MG63 (cell line): ENCODE measurements at places on chromosomes 4 and X. TPM values are rescaled to one million over a fixed set of nuclear protein-coding genes. Genes with fewer than 3 reads are reported as not detected.

DNA sequence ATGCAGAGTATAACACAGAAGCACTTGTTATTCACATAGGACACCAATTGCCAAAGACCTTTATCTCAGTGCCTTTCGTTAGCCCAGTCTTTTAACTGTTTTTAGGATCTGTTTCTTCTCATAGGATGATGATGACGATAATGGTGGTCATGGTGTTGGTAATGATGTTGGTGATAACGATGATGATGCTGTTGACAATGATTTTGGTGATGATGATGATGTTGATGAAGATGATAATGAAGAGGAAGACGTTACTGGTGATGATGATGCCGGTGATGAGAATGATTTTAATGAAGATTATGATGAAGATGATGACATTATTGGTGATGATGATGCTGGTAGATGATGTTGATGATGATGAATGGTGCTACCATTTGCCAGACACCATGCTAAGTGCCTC lies 29.8 kb downstream of the LDB2 start:
- DNase-seq, result no peak

- DNase-seq, result no peak
Measured at GRCh38 chr4:8345053-8345945, 75.7 kb downstream of the HTRA3 start.

DNA sequence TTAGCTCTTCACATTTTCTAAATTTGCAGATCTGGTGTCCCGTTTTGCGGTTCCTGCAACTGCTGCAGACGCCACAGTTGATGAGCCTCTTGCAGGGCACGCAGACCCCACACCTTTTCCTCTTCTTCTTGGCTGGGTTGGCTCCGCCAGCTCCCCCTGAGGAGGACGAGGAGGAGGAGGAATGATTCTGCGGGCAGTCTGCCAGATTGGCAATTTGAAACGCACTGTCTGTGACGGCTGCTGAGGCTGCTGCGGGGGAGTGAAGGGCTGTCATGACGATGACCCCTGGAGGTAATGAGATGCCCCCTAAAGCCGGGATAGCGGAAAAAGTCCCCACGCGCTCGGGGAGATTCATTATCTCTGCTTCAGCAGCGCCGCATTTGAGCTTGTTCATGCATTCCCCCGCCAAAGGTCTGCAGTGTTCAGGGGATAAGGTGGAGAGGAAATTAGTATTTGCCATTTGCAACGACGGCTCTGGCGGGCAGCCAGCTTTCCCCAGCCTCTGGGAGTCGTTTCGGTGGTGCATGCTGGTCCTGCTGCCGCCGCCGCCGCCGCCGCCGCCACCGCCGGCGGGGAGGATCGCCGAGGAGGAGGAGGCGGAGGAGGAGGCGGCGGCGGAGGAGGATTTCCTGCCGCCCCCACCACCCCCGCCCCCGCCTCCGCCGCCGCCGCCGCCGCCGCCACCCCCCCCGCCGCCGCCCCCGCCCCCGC lies 3.8 kb downstream of the CXXC4 start:
- DNase-seq, result peak; percentile 9

DNA sequence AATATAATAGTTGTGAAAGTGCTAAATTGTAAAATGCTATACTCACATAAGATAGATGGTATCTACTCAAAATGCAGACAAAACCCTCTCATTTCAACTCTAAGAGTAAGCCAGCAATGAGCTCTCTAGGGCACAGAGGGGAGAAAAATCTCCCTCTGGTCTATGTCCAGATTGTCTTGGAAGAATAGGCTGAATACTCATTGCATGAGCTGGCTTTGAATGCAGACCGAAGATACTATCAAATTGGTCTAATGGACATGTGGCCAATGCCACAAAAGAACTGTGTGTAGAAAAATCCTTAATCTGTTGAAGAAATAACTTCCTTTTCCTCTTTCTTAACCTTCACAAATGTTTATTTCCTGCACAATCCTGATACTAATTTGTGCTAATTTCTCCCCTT lies 3.5 kb downstream of the ZXDA start:
- peak; percentile 8 for DNase-seq

The CT83 gene
- total RNA-seq, result not detected in 2 replicates
